Foreskin keratinocyte (primary cell): ENCODE measurements at places on chromosomes 6 and 20.

DNA sequence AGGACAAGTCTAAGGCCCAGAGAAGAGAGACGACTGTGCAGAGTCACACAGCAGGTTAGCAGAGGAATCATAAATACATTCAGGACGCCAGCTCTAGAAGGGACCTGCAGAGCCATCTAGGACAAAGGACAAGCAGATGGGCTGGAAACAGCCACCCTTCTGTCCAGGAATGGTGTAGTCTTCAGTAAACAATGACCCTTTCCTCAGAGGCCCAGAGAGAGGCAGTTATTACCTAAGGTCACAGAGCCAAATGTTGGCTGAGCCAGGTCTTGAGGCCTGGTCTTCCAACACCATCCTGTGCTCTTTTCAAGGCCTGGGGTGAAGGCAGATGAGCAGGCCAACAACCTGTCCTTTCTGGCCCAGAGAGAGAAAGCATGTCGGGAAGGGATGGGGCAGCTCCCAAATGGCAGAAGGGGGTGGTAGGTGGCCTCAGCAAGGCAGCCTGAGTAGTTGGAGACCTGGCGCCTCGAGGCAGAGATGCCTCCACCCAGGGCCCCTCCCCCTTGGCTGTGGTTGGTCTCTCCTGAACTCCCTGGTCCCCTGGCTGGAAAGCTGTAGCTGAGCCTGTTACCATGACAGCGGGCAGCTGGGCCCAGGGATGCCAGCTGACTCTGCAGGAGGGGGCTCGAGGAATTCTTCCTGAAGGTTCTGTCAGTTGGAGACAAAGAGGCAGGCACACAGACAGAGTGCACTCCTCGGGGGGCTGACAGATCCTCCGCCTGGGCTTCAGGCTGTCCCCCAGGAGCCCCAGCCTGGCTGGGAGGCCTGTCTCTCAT is 24.8 kb downstream of the EPB41L1 start:
- DNase-seq: no peak

DNA sequence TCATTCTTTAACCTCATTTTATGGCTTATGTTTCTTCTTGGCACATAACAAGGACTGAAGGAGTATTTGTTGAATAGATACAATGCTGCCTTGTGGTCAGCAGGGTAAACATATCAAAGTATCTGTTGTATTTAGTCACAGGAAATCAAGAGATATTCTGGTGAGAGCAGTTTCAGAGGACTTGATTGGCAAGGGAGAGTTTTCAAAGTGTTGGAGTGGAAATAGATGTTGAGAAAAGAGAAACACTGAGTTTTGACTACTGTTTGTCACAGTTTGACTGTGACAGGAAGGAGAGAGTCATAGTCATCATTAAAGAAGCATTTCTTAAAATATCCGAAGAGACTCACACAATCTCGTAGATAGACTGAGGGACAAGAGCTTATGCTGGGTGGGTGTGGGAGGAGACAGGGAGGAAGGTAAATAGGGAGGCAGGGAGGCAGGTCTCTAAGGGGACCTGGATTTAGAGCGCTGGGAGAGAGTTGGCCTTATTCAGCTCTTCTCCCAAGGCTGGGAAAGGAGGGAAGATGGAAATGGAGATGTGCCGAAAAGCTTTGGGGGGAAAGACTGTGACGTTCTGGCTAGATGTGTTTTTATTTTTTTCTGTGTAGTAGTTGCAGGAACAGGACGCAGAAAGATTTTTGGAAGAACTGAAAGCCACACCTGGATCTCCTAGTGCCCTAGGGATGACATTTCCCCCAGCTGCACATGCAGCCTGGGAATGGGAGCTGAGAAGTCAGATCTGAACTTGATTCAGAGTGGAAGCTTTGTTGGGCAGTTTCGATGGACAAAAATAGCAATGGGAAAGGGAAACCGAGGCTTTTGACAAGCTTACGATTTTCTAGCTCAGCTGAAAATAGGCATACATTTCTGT is 65.0 kb upstream of the IFNGR1 start:
- no peak for DNase-seq

DNA sequence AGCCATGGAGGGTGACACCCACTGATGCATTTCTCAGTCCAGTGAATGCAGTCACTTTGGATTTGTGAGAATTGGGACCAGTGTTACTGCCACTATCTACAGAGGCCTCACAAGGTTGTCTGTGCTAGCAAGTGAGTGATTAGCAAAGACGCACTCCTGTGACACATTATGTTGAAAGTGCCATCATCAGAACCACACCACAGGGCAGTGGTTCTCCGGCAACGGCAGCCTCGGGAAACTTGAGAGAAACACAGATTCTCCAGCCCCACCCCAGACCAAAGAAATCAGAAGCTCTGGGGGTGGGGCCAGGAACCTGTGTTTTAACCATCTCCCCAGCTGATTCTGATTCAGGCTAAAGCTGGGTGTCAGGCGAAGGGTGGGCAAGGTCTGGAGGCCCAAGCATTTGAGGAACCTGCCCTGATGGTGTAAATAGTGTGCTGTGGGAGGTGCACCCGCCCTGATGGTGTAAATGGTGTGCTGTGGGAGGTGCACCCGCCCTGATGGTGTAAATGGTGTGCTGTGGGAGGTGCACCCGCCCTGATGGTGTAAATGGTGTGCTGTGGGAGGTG is 39.9 kb downstream of the TMEM242 start:
- no peak for DNase-seq

- DNase-seq: no peak
Measured at GRCh38 chr6:41892921-41893564, 2.1 kb downstream of the USP49 start.

- DNase-seq: no peak
Measured at GRCh38 chr6:38272222-38272621, 367.5 kb downstream of the BTBD9 start.

DNA sequence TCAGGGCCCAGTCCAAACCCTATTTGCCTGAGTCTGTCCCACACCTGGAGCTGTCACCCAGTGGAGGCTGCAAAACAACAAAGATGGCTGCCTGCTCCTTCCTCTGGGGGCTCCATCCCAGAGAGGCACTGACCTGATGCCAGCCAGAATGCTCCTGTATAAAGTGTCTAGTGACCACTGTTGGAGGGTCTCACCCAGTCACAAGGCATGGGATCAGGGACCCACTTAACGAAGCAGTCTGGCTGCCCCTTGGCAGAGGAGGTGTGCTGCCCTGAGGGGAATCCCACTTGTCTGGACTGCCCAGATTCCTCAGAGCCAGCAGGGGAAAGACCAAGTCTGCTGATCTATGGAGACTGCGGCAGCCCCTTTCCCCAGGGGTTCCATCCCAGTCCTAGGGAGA is 241.6 kb downstream of the CDH26 start:
- no peak for DNase-seq

DNA sequence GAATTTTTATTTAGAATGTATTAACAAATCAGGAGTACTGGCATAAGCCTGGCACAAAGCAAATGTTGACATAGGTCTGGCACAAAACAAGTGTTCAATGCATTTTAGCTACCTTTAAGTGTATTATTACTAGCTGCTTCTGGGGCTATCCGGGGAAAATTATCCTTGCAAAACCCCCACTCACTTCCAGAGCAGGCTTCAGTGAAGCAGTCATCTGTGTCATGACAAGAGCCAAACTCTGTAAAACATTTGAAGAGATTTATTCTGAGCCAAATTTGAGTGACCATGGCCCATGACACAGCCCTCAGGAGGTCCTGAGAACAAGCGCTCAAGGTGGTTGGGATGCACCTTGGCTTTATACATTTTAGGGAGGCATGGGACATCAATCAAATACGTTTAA is 6.4 kb upstream of the TRIM38 start:
- no peak for DNase-seq

DNA sequence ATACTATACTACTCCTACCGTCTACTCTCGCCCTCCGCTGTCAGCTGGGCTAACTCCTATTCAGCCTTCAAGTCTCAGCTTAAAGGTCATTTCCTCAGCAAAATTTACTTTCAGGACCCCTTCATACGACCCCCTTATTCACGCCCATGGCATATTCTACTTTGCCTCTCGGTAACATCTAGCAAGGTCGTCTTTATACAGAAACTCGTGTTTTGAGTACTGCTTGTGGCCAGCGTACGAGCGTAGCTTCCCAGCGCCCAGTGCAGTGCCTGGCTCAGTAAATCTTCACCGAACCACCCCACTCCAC is 546 bp downstream of the CRNKL1 start:
- no peak for DNase-seq

DNA sequence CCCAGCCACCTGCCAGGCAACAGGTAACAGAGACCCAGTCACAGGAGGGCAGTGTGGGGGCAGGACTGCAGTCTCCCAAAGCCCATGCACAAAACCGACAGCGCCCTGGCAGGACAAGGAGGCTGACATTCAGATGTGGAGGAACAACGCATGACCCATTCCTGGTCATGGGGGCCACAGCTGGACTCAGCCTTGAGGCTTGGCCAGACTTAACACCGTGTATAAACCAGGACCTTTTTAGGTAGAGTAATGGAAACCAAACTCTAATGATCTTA is 8.1 kb downstream of the GFRA4 start:
- DNase-seq: no peak

- no peak for DNase-seq
Measured at GRCh38 chr6:158780988-158781691, 38.0 kb downstream of the EZR start.

DNA sequence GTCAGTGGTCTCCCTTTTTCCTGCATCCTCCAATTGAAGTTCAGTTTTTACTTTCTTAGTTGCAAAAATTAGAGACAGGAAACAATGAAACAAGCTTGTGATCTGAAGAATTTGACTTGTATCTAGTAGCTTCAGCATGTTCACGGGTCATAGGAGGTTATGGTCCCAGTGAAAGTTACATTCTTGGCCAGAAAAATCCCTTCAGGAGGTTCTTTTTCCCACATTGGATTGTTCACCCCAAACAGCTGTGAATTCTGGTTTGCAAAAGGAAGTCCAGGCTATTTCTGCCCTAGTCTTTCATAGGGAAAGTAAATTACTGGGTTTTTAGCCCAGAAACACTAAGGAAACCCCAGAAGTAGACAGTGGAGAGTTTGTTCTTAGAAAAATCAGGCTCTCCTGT is 8.1 kb downstream of the ANKS1A start:
- DNase-seq: no peak

DNA sequence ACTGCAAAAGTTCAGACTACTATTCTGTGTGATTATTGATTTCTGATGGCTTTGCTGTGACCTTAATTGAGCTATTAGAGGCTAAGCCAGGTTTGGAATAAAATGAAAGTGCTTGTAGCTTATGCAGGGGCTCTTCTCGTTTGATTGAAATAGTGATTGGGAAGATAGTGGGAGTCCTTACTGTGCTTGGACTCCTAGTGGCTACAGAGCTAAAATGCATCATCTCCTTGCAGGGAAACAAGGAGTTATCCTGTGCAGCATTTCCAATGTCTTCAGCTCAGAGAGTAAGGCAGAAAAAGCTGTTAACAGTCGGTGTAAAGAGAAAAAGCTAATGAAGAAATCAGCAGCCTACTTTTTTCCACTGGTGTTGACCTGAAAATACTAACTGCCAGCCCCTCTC is 173.5 kb downstream of the SLC35F1 start:
- DNase-seq: no peak

- DNase-seq: no peak
Measured at GRCh38 chr20:3471397-3472021, 691 bp downstream of the ATRN start.

- DNase-seq: peak; percentile 80
Measured at GRCh38 chr20:62887152-62887859, 25.7 kb upstream of the TCFL5 start.

GRCh38 chr20:9689041-9689440 is 149.8 kb downstream of the PAK5 start:
- DNase-seq: no peak

DNA sequence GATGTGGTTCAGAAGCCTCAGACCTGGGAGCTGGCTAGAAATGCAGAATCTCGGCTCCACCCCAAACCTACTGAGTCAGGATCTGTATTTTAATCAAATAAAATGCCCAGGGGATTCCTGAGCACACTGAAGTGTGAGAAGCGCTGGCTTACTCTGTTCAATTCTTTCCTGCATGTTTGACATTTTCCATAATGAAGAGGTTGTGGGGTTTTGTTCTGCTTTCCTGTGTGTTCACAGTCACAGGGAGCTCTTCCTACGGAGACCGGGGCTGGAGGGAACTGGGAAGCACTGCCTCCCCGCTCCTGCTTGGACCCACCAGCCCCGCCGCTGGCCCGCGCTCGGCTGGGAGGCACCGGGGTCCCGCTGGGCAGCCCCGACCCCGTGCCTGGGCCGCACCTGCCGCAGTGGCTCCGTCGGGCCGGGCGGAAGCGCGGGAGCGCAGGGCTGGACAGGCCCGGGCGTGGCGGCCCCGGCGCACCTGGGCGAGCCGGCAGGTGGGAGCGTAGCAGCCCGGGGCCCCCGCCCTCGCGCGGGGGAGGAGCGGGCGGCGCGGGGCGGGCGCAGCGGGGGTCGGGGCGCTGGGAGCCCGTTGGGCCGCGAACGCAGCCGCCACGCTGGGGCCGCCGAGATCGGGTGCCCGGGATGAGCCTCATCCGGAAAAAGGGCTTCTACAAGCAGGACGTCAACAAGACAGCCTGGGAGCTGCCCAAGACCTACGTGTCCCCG is at the start of gene MAPK13:
TSS of gene MAPK13 (plus strand) at position 573 of the 726 bp plus-strand sequence. CDS start at position 643, 70 bp downstream.
- no peak for DNase-seq

- no peak for DNase-seq
Measured at GRCh38 chr6:80003826-80004172, 650 bp upstream of the TTK start.

DNA sequence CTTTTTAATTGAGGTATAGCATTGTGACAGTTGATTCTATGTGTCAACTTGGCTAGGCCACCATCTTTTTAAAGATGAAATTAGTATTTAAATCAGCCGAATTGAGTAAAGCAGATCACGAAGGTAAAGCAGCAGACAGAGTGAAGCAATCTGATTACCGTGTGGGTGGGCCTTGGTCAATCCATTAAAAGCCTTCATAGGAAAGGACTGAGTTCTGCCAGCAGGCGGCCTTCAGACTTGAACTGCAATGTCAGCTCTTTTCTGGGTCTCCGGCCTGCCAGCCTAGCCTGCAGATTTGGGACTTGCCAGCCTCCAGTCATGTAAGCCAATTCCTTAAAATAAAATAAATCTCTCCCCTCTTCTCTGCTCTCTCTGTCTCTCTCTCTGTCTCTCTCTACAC is 22.4 kb upstream of the TGM2 start:
- no peak for DNase-seq

- no peak for DNase-seq
Measured at GRCh38 chr20:6157345-6157744, 34.5 kb upstream of the FERMT1 start.

DNA sequence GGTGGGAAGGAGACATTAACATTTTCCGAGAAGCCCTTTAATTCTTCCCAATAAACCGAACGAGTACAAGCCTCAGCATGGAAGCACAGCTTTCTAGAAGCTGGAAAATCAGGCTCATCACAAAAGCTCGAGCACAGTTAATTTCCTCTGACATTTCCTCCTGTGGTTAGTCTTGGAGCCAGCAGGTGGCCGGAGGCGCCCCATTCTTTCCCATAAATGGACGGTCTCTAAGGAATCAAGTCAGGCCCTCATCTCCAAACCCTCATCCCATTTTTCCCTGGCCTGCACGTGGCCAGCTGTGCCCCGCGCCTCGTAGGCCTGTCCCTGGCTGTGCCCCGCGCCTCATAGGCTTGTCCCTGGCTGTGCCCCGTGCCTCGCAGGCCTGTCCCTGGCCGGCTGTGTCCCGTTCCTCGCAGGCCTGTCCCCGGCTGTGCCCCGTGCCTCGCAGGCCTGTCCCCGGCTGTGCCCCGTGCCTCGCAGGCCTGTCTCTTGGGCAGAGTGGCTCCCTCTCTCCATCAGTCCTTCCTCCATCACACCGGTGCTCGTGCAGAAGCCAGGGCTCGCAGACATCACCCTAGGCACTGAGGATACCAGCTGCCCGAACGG is 19.7 kb upstream of the NTSR1 start:
- DNase-seq: no peak

- DNase-seq: no peak
Measured at GRCh38 chr6:105189026-105189820, 9.4 kb upstream of the POPDC3 start.
